GM13977 (cell line): ENCODE measurements at places on chromosomes 4 and X.

GRCh38 chrX:20414762-20415445 lies 148.2 kb upstream of the RPS6KA3 start:
- DNase-seq, result no peak

DNA sequence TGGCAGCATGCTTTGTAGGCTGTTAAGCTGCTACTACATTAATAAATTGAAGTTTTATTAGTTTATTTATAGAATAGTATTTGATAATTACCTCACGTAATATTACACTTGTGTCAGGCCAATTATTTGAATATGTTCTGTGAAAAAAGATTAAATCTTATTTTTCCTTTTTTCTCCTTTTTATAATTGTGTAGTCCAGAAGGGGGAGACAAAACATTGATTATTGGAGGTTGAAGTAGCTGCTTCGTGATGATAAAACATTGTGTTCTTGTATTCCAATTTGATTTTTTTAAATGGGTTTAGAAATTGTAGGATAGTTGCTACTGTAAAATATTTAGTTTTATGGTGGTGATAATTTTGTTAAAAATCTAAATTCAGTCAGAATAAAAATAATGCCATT lies 85.7 kb downstream of the DIAPH2 start:
- peak; percentile 11 for DNase-seq

GRCh38 chr4:105191621-105192210 lies 45.0 kb downstream of the TET2 start:
- peak; percentile 25 for DNase-seq

DNA sequence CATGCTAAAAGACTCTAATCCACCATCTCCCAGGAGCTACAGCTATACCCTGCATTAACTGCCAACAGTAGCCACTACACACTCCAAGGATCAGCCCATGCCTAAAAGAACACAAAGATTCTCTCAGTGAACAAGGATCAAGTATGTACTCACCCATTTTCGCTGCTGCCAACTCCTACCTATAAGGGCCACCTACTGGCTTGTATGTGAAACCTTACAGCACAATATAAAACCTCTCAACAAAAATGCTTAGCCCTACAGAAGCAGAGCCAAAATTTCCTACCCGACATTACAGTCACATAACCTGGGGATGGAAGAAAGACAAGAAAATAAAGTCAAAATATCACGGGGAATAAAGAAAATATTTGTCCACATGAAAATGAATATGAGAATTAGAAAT lies 562.8 kb upstream of the POU3F4 start:
- no peak for DNase-seq

DNA sequence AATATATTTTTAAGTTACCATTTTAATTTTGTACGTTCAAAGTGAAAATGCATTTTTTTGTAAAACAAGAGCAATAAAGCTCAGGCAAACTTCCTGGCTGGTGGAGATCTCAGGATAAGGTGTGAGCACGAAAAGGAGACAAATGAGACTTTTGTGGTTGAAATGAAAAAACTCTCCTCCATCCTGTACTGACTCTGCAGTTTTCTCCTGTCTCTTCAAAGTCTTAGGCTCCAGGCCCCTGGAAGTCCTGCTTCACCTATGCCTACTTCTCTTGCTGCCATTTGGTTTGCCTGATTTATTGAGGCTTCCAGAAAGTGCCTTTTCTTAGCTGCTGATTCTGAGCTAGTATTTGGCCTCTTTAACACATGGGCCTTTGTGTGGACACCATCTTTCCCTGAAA lies 77.7 kb downstream of the MAML3 start:
- no peak for DNase-seq

GRCh38 chr4:55635741-55636655 lies at the start of gene NMU:
Gene NMU, minus strand, starts transcription at chr4:55636298. Its CDS starts 106 bp downstream, at chr4:55636192.
- peak; percentile 68 for DNase-seq

GRCh38 chrX:64151911-64152310 lies 53.6 kb downstream of the AMER1 start:
- no peak for DNase-seq

DNA sequence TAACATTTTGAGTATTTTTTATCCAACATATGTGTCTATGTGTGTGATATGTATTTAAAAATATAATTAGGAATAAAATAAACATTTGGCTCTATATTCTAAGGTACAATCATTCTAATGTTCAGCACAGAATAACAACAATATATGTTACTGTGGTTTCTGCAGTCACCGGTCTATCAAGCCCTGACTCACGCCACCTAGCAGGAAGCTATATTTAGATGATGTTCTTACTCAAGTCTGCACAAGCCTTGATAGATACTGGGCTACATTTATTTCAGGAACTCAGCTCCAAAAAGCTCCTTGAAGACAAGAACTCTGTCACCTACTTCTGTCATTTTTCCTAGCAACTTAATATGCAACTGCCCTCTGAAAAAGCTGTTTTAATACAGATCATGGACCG lies 152.0 kb upstream of the FTHL17 start:
- DNase-seq, result peak; percentile 31

DNA sequence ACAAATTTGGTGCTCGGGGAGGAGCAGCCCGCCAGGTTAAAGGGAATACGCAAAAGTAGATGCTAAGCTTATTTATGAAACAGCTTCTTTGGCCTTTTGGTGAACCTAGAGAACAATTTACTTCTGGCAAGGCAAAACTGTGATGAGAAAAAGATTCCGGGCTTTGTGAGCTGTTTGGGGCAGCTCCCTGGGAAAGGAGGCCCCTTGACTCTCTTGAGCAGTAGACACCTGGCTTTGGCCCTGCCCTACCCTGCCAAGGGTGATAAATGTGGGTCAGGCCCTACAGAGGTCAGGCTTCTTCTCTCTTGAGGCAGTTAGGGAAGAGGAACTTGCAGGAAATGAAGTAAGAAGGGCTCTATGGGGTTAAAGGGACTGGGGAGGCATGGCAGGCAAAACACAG lies 509.6 kb downstream of the MID1IP1 start:
- no peak for DNase-seq
